NCI-H187 (cell line): ENCODE measurements at places on chromosomes 5 and 9.

- no peak for DNase-seq
Observed at GRCh38 chr9:135275163-135275562, 187.7 kb downstream of the OLFM1 start.

DNA sequence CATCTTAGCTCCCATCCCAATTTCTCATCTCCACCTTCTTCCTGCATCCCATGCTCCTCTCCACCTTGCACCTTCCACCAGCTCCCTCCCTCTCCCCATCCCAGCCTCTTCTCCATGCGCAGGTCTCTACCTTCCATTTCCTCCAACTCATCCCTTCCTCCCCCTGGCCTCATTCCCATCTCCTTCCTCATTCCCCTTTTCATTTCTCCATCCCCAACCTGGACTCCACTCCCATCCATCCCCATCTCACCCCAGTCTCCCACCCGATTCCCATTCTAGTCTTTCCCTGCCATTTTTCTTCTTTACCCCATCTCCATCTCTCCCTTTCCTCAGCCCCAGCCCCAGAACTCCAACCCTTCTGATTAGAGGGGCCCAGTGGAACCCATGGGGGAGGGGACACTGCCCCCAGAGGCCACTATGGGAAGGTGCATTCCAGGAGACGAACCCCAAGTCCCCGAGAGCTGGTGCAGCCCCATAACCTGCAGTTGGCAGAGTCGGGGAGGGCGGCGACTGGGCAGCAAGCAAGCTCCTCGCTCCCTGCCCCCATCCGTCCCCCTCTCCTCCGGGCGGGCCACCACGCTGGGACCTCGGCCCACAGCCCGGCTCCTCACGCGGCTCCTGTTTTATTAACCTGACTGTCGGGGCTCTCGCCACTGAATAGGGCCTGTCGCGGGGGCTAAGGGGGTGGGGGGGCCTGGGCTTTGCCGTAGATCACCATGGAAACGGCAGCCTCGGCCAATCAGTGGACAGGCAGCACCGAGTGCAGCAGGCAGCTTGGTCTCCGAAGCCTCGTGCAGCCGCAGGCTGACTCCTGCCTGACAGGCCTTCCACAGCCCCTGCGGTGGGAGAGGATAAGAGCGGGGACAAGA lies 66.7 kb downstream of the PCDH1 start:
- no peak for DNase-seq

DNA sequence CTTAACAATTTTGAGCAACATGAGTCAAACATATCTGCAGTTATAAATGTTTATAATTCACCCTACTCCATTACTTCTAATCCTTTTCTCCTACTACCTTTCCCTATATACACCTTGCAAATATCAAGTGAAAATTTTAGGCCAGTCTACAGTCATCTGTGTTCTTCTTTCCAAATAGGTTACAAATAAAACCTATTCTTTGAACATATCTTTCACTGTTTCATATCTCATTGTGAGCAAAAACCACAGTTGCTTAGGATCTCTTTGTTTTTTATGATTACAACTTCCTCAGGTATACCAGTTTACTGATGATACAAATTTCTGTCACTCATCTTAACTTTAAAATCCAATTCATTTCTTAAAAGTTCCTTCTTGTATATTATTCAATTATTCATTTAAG lies 34.4 kb downstream of the RFX3 start:
- DNase-seq: no peak

GRCh38 chr9:106576232-106576760 lies 286.7 kb upstream of the ZNF462 start:
- no peak for DNase-seq

- no peak for DNase-seq
Observed at GRCh38 chr5:5344051-5344571, 78.4 kb upstream of the ICE1 start.

DNA sequence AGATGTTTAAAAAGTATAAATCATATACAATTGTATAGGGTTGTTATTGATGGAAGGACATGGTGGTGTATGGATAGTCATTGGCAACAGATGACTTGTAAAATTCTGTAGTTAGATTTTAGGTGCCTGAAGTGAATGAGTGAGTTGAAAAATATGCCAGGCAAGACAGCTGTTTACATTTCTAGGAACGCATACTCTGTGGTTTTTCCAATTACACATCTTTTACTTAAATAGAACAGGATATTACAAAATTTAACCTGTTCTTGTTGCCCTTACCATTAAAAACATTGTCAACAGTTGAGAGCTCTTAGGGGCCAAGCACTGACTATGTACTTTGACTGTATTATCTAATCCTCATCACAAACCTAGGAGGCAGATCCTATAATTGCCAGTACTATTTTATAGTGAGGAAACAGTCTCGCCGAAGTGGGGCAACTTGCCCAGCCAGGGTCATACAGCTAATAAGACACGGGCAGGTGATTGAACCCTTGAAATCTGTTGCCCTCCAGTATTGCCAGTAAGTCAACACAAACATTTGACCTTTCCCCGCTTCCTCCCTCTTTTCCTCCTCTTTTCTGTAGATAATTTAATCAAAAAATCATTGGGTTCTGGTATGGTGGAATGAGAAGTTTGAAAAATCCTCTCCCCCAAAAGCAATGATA lies 88.6 kb downstream of the MACROH2A1 start:
- DNase-seq: no peak

- DNase-seq: no peak
Observed at GRCh38 chr9:13109781-13110180, 169.7 kb downstream of the MPDZ start.

DNA sequence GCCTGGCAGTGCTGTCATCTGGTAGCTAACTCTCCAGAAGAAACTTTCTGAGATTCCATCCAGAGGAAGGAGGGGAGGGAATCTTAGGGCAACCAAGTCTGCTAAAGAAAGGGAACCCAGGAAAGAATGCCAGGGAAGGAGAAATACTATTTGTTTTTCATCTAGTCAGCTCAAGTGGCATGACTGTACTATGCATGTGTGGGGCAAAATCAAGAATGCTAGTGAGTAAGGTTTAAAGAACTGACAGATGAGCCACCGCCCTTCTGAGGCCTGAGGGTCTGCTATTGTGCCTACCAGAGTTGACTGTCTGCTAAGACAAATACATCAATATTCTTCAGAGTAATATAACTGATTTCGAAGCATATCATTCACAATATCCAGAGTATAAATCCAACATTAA lies 204.2 kb downstream of the SLC12A2 start:
- no peak for DNase-seq

- DNase-seq: no peak
Observed at GRCh38 chr9:20561531-20561930, 60.8 kb downstream of the MLLT3 start.

DNA sequence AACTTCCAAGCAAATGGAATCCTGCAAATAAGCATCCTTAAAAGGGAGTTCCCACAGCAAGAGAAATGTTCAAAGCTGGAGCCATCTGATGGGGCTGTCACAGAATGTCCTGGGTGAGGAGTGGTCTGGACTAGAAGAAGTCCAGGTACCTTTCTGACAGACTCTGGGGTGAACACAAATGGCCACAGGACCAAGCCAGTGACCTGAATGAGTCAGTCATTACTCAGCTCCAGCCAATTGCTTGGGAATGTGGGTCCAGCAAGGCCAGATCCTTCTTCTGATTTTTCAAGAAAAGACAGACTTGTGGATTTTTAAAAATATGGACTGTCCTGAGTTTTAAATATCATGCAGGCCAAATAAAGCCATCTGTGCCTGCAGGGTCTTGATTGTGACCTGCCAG lies 30.1 kb downstream of the GALNT10 start:
- DNase-seq: no peak

GRCh38 chr5:80780024-80780423 lies 125.2 kb upstream of the DHFR start:
- DNase-seq: no peak

GRCh38 chr5:96661855-96662724 lies at the start of gene CAST:
Gene CAST (plus strand): TSS chr5:96662376. CDS start chr5:96662423, 47 bp downstream.
- DNase-seq: no peak

- no peak for DNase-seq
Observed at GRCh38 chr5:171129308-171129707, 179.7 kb upstream of the TLX3 start.

- DNase-seq: no peak
Observed at GRCh38 chr9:105308461-105309341, 64.2 kb downstream of the SLC44A1 start.

GRCh38 chr9:3708751-3709150 lies 182.9 kb upstream of the RFX3 start:
- peak; percentile 25 for DNase-seq

DNA sequence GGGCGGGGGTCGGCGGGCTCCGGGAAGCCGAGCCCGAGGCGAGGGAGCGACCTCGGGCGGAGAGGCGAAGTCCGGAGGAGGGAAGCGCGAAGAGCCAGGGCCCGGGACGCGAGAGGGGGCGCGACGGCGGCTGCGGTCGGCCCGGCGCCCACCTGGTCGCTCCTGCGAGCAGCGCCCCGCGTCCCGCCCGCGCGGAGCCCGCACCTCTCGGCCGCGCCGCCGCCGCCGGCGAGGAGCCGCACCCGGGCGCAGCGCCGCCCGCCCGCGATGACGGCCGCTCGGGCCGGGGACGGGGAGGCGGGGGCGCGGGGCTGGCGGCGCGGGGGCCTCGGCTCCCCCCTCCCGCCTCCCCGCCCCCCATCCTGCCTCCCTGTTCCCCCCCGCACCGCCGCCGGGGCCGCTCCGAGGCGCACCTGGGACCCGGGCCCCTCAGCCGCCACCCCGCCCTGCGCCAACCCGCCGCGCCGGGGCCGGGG lies 2.6 kb downstream of the NR5A1 start:
- no peak for DNase-seq

GRCh38 chr5:122151640-122152039 lies 22.3 kb downstream of the ZNF474 start:
- DNase-seq: no peak

GRCh38 chr9:134301387-134302129 lies 24.7 kb upstream of the RXRA start:
- no peak for DNase-seq

DNA sequence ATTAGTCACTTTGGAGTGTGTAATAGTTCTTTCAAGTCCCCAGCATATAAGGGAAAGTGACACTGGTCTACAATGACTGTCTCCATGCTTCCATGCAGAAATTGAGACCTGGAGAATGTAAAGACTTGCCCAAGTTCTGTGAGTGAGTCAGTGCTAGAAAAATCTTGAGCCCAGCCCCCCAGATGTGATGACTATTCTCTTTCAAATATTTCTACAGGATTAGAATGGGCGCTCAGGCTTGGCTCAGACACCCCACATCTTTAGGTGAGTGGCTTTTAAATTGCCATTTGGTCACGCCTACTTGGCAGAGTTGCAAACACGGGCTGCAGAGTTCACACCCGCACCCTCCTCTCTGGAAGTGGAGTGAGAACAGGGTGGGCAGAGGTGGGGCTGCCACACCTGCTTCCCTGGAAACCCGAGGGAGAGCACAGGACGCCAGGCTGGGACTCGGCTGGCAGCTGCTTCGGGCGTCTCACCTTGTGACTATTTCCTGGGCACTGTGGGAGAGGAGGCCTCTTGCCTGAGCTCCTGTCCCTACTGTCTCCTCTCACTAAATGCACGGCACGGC lies 37.6 kb downstream of the ROPN1L start:
- peak; percentile 74 for DNase-seq

DNA sequence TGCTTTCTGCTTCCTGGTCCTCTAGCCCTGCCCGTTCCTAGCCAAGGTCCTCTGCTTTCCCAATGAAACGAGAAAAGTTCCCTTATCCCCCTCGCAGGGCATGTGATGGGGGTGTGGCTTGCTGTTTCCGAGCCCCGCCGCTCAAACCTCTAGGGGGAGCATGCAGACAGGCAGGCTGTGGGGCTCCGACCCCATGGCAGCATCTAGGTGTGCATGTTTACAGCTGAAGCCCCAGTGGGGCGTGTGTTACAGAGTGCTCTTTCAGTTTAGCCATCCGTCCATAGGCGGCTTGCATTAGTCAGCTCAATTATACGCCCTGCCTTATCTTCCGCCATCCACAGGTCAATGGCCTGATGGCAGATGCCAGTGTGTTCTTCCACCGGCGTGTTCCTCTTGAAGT lies 48.3 kb upstream of the SPATA31E1 start:
- DNase-seq: no peak

- DNase-seq: no peak
Observed at GRCh38 chr9:82558346-82558745, 504.6 kb downstream of the RASEF start.

GRCh38 chr5:38607930-38608564 lies 51.6 kb upstream of the LIFR start:
- DNase-seq: no peak

DNA sequence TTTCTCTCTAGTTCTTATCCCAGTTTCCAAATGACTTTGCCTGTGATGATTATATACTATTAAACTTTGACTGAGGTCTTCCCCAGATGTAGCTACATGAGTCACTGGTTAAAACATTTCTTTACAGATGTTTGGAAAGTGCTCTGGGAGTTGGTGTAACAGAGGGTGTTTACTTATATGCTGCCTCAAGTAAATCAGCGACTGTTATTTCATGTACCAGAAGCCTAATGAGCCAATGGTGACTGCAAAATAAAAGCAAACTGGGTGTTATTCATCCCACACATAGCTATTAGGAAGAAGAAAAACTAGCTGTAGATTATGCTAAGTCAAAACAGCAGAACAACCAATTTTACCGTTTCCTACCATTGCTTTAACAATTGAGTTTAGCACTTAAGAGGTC lies 929.7 kb upstream of the SEMA6A start:
- DNase-seq: no peak

DNA sequence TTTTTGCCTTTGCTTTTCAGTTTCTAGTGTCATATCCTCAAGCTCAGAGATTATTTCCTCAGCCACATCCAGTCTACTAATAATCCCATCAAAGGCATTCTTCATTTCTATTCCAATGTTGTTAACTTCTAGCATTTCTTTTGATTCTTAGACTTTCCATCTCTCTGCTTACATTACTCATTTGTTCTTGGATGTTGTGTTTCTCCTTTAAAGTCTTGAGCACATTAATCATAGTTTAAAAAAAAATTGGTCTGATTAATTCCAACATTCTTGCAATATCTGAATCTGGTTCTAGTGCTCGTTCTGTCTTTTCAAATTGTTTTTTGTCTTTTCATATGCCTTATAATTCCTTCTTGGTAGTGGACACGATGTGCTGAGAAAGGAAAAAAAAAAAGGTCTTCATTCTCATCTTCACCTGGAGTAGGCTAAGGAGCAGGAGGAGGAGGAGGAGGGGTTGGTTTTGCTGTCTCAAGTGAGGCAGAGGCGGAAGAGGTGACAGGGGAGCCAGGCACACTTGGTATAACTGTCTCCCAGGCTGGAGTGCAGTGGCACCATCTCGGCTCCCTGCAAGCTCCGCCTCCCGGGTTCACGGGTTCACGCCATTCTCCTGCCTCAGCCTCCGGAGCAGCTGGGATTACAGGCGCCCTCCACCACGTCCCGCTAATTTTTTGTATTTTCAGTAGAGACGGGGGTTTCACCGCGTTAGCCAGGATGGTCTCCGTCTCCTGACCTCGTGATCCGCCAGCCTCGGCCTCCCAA lies 16.3 kb downstream of the PRXL2C start:
- no peak for DNase-seq

DNA sequence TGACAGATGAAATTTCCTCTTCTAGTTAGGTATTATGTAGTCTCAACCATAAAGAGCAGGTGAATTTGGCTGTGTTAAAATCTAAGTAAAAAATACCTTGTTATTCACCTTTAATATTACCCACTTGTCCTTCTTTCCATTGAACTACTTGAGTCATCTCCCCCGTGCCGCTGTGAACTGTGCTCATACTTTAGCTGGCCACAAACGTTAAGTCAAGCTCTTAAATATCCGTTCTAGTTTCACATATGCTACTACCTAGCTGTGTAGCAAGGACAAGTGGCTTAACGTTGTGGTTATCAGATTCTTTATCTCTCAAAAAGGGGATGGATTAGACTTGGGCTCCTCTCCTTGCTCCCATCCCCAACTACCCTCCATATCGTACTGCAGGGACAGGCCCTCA lies 110.4 kb downstream of the EFNA5 start:
- no peak for DNase-seq
